ENCODE measurements at places on chromosomes 2 and 18. TPM values are rescaled to one million over a fixed set of nuclear protein-coding genes. Genes with fewer than 3 reads are reported as not detected.

GRCh38 chr2:200466425-200467418 lies 43.1 kb downstream of the KCTD18 start:
- H3K27ac ChIP-seq: no peak overlapping the region
- no peaks in the 10 kb centered on the region for H3K36me3 ChIP-seq
- no peak overlapping the region for H3K4me3 ChIP-seq
- H3K4me1 ChIP-seq: no peaks in the 10 kb centered on the region
- no peaks in the 10 kb centered on the region for H3K27me3 ChIP-seq

DNA sequence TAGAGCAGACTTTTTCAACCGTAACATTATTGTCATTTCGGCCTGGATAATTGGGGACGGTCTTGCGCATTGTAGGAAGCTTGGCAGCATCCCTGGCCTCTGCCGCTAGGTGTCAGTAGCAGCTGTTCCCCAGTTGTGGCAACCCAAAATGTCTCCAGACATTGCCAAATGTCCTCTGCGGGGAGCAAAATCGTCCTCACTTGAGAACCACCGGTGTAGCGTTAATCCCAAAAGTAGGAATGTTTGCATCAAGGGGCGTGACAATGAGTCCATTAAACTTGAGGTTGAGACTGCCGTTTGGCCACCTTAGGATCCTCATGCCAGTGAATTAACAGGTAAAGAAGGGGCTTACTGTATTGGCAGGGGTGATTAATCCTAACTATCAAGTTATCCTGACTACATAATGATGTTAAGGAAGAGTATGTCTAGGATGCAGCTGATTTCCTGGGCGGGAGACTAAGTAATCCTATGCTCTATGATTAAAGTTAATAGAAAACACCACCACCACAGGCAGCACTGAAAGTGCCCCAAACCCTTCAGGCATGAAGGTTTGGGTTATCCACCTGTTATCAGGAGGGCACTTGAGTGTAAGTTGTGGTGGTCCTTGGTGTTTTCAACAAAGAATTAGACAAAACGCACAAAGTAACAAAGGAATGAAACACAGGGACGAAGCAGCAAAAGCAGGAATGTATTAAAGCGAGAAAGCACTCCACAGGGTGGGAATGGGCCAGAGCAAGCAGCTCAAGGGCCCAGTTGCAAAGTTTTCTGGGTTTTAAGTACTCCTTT lies 4.9 kb upstream of the ZC3H8 start:
- H3K36me3 ChIP-seq: no peaks in the 10 kb centered on the region
- no peaks in the 10 kb centered on the region for H3K4me1 ChIP-seq
- H3K4me3 ChIP-seq: peak overlapping the region; percentile 5

- H3K4me3 ChIP-seq: no peak overlapping the region
- no peak overlapping the region for H3K27ac ChIP-seq
- H3K4me1 ChIP-seq: peaks cover 38% of the 10 kb centered on the region
Measured at GRCh38 chr2:858646-859045, 92.0 kb upstream of the SNTG2 start.

PIAS2 gene
- 78.7 TPM for total RNA-seq

TTR gene
- not detected for total RNA-seq

MC5R gene
- total RNA-seq: not detected

DNA sequence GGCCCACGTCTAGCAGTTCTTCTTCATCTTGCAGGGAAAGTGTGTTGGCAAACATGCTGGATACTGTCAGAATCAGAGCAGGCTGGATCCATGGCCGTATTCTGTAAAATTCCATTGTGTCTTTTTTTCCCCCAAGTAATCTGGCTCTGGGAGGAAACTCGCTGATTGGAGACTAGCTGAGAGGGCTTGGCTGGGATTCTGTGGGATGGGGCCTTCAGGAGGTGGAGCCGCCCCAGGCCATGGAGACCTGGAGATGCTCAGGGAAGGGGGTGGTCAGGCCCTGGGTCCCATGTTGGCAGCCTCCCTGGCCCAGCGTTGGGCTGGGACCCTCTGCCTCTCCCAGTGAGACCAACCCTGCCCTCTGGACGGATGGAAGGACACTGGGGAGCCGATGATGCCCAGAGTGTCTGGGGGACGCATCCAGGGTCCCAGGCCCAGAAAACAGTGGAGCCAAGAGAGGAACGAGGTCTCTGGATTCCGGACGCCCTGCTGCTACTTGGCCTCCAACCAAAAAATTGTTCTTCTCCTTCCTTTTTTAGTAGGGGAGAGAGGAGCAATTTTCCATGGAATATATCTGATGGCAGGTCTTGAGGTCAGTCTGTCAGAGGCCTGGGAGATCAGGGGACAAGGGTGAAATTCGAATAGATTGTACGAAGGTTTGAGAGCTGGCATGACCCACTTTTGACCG lies 114.5 kb downstream of the AGAP1 start:
- H3K4me3 ChIP-seq: no peak overlapping the region
- H3K27ac ChIP-seq: no peak overlapping the region
- DNase-seq: no peak
- no peaks in the 10 kb centered on the region for H3K27me3 ChIP-seq
- H3K4me1 ChIP-seq: no peaks in the 10 kb centered on the region
- H3K36me3 ChIP-seq: no peaks in the 10 kb centered on the region

DNA sequence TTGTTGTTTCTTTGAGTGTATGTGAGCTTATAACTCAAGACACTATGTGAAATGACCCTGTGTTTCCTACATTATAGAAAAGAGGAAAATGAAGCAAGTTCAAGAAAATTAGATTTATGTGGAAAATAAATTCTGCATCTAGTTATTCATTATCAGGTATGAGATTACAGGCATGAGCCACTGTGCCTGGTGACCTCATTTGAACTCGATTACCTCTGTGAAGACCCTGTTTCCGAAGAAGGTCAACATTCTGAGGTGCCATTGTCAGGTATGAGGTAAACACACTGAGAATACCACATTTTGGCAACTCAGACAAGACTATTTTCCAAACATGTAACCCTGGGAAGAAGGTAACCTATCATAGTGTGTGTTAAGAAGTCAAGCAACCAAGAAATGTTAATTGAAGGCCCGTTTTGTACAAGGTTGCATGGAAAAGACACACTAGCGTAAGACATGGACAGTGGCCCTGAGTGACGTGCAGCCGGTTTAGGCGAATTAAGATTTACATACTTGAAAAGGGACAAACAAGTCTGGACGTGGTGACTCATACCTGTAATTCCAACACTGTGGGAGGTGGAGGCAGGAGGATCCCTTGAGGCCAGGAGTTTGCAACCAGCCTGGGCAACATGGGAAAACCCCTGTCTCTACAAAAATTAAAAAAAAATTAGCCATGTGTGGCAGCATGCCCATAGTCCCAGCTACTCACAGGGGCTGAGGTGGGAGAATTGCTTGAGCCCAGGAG lies 186.6 kb downstream of the NEDD4L start:
- H3K27me3 ChIP-seq: no peaks in the 10 kb centered on the region
- H3K4me1 ChIP-seq: no peaks in the 10 kb centered on the region
- H3K36me3 ChIP-seq: no peaks in the 10 kb centered on the region
- no peak overlapping the region for H3K27ac ChIP-seq
- DNase-seq: no peak
- no peak overlapping the region for H3K4me3 ChIP-seq

DNA sequence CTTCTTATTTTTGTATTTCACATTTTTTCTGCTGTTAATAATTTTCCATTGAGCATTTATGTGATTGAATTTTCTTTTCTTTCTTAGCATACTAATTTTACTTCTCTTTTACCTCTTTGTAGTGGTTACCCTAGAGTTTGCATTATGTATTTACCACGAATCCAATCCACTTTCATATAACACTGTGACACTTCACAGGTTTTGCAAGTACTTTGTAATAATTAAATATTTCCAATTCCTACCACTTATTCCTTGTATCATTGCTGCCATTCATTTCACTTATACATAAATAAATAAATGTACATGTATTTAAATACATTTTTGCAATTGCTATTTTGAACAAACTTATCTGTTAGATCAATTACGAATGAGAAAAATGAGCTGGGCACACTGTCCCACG lies 110.8 kb downstream of the TGIF1 start:
- no peak for DNase-seq
- peaks cover 6% of the 10 kb centered on the region for H3K4me1 ChIP-seq
- no peak overlapping the region for H3K4me3 ChIP-seq
- no peaks in the 10 kb centered on the region for H3K27me3 ChIP-seq
- H3K27ac ChIP-seq: no peak overlapping the region

CFC1 gene
- total RNA-seq: not detected

MLPH gene
- total RNA-seq: 0.26 TPM

DCDC2C gene
- total RNA-seq: 0.81 TPM

- H3K27me3 ChIP-seq: no peaks in the 10 kb centered on the region
- no peak overlapping the region for H3K27ac ChIP-seq
- no peak for DNase-seq
Measured at GRCh38 chr18:10290638-10291235, 163.7 kb upstream of the APCDD1 start.

GRCh38 chr18:60500960-60501359 lies 128.4 kb upstream of the MC4R start:
- H3K27ac ChIP-seq: no peak overlapping the region
- H3K4me3 ChIP-seq: no peak overlapping the region

PSD4 gene
- total RNA-seq: 0.60 TPM

DNA sequence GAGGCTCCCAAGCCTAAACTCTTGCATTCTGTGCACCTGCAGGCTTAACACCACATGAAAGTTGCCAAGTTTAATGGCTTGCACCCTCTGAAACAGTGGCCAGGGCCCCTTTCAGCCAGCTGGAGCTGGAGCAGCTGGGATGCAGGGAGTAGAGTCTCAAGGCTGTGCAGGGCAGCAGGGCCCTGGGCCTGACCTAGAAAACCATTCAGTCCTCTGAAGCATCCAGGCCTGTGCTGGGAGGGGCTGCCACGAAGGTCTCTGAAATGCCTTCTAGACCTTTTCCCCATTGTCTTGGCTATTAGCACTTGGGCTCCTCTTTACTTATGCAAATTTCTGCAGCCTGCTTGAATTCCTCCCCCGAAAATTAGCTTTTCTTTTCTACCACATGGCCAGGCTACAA lies 10.6 kb upstream of the SFT2D3 start:
- no peaks in the 10 kb centered on the region for H3K36me3 ChIP-seq
- no peak overlapping the region for H3K27ac ChIP-seq
- peaks cover 4% of the 10 kb centered on the region for H3K4me1 ChIP-seq
- H3K4me3 ChIP-seq: no peak overlapping the region
- no peak for DNase-seq

GRCh38 chr2:73243884-73244570 lies 9.9 kb downstream of the CCT7 start:
- no peak overlapping the region for H3K4me3 ChIP-seq
- peak; percentile 21 for DNase-seq
- H3K36me3 ChIP-seq: peaks cover 96% of the 10 kb centered on the region
- no peaks in the 10 kb centered on the region for H3K27me3 ChIP-seq
- no peaks in the 10 kb centered on the region for H3K4me1 ChIP-seq

- peaks cover 11% of the 10 kb centered on the region for H3K27me3 ChIP-seq
Measured at GRCh38 chr18:60649107-60649506, 276.5 kb upstream of the MC4R start.

ACYP2 gene
- total RNA-seq: 10.1 TPM

DLX2 gene
- total RNA-seq: 18.3 TPM

POTEJ gene
- total RNA-seq: not detected

RFTN2 gene
- 7.3 TPM for total RNA-seq

HOXD12 gene
- 0.58 TPM for total RNA-seq

- DNase-seq: no peak
- no peak overlapping the region for H3K4me3 ChIP-seq
- no peaks in the 10 kb centered on the region for H3K4me1 ChIP-seq
- no peaks in the 10 kb centered on the region for H3K27me3 ChIP-seq
- H3K27ac ChIP-seq: no peak overlapping the region
Measured at GRCh38 chr2:72003796-72004195, 143.9 kb downstream of the CYP26B1 start.

- DNase-seq: no peak
- no peak overlapping the region for H3K4me3 ChIP-seq
- no peaks in the 10 kb centered on the region for H3K4me1 ChIP-seq
- no peaks in the 10 kb centered on the region for H3K36me3 ChIP-seq
- no peak overlapping the region for H3K27ac ChIP-seq
Measured at GRCh38 chr18:45658756-45659155, 43.5 kb downstream of the SLC14A2 start.
